ENCODE measurements at places on chromosomes 3 and 15.

GRCh38 chr3:13405614-13406013 is 14.5 kb downstream of the NUP210 start:
- DNase-seq: no peak

- DNase-seq: no peak
These were observed 250.3 kb downstream of the ULK4 start for GRCh38 chr3:41711651-41712050.

GRCh38 chr15:100261302-100262240 is 80.2 kb downstream of the ADAMTS17 start:
- DNase-seq: no peak

GRCh38 chr15:39517122-39517855 is 63.6 kb upstream of the THBS1 start:
- DNase-seq: no peak

- DNase-seq: no peak
These were observed 114.5 kb downstream of the SUCNR1 start for GRCh38 chr3:151987893-151988292.

- DNase-seq: no peak
These were observed 171.1 kb upstream of the TLE3 start for GRCh38 chr15:70268698-70269251.

DNA sequence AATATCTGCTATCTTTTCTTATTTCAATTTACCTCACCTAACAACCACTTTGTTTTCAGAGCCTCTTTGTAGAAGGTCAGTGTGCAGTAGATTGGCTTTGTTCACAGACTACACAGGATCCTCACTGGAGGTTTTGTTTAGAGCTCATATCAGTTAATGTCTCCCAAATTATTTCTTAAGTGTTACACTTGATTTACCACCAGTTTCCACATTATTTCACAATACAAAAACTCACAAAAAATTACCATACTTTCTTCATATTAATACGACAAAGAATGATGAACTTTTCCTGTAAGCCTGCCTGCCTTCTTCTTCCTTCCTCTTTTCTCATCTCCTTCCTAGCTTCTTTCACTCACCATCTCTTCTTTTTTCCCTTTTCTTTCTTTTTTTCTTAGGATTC is 133.3 kb downstream of the ALCAM start:
- DNase-seq: no peak

- no peak for DNase-seq
These were observed 373.4 kb downstream of the NLGN1 start for GRCh38 chr3:173770796-173771573.

DNA sequence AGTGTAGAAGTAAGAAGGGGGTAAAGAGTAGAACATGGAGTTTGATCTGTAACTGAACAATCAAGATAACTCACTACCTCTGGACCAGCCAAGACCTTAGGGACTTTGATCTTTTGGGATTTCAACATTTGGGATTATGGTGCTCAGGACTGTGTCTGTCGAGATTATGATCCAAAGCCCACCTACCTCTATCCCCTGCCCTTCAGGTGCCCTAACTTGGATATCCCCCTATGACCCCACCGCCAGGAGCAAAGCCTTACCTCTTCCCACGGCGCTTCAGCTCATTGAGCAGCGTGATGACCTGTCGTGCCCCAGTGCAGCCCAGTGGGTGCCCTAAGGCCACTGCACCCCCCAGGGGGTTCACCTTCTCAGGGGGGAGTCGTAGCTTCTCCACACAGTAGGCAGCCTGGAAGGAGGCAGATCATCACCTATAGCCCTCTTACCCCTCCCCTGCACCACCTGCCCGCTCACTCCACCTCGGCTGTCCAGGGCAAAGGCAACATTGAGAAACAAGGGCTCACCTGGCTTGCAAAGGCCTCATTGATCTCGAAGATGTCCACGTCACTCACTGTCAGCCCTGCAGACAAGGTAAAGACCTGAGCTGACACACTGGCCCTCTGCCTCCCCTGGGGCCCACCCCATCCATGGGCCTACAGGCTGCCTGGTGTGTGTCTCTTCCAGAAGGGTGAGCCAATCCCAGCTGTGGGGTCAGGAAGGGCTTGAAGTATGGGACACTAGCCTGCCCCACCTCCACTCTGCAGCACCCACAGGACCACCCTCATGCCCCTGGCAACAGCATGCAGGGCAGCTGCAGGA is 11.4 kb downstream of the ACAA1 start:
- no peak for DNase-seq

GRCh38 chr3:49410846-49411534 is 786 bp downstream of the RHOA start:
- no peak for DNase-seq

- DNase-seq: no peak
These were observed 162.6 kb downstream of the KLF13 start for GRCh38 chr15:31489281-31489680.

GRCh38 chr15:34850121-34850520 is 54.8 kb upstream of the ACTC1 start:
- no peak for DNase-seq

DNA sequence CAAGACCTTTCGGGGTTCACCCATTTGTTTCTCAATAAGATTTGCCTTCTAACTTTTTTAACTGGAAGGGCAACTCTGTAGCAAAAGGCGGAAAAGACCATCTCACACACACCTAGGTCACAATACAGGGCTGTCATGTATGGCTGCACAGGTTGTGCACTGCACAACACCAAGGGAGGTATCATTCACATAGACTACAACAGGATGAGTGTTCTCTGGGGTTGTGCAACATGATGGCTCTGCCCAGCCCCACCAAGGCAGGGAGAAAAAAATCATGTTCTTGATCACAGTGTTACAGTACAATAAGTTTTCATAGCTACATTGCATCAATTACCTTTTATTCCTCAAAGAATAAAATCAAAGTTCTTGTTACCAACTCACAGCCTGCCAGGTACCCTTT is 52.8 kb downstream of the ANXA2 start:
- DNase-seq: no peak

GRCh38 chr3:143222505-143222904 is 102.9 kb downstream of the CHST2 start:
- no peak for DNase-seq

GRCh38 chr3:129440618-129441190 is 680 bp downstream of the IFT122 start:
- DNase-seq: no peak
